ENCODE measurements at places on chromosomes 2 and 18.

GRCh38 chr18:36372903-36373311 lies 75.4 kb downstream of the FHOD3 start:
- DNase-seq, result no peak

DNA sequence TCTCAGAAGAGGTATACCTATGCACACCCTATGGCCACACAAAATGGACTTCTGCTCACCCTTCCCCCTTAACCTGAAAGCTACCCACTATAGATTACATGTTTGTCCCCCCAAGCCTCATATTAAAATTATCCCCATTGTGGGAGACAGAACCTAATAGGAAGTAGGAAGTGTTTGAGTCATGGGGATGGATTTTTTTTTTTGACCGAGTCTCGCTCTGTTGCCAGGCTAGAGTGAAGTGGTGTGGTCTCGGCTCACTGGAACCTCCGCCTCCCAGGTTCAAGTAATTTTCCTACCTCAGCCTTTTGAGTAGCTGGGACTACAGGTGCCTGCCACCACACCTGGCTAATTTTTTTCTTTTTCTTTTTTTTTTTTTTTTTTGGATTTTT lies 98.6 kb downstream of the MREG start:
- no peak for DNase-seq

- DNase-seq, result no peak
These were observed 13.7 kb downstream of the GEMIN6 start for GRCh38 chr2:38791744-38792143.

- DNase-seq, result no peak
These were observed 56.3 kb downstream of the SRBD1 start for GRCh38 chr2:45554742-45555140.

GRCh38 chr2:138277062-138277461 lies 224.5 kb upstream of the SPOPL start:
- no peak for DNase-seq

DNA sequence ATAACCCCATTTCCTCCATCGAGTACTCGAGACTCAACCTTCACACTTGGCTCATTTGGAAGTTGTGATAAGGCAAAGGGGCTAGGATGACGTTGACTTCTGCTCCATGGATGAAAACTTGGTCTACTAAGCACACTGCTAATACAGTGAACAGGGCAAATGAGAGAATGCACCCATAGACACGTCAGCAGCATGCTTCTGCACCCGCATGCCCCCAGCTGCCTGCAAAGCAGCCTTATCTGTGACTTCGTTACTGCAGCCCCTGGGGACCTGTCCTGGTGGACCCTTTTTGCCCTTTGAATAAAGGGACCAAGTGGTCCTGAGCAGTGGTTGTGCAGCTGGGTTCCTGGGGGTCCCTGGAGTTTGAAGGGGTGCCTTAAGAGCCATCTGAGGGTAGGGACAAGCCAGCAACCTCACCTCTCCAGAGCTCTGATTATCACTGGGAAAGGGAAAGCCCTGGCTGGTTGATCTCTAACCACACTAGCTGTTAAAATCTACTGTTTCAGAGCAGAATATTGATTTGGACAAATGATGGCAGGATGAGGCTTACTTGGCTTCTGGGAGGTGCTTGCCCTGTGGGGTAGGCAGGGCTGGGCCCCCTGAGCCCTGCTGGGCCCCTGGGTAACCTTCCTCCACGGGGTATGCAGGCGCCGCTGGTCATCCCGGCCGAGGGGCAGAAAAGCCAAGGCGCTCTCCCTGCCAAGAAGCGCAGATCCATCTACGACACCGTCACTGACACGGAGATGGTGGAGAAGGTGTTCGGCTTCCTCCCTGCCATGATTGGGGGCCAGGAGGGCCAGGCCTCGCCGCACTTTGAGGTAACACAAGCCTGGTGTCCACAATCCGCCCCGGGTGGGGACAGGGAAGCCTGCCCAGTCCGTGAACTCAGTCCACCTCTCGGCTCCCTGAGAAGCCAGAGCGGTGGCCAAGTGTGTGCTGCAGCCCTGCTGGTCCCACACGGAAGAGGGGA lies 37.6 kb upstream of the GPR17 start:
- DNase-seq, result no peak

DNA sequence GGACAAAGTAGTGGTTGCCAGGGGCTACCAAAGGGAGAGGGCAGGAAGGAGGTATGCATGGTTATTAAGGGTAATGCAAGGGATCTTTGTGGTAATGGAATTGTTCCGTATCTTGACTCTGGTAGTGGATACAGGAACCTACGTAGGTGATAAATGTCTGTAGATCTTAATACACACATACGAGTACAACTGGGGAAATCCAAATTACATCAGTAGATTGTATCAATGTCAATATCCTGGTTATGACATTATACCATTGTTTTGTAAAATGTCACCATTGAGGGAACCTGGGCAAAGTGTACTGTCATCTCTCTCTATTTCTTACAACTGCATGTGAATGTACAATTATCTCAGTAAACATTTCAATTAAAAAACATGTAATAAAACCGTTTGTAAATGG lies 56.2 kb downstream of the ALPK2 start:
- DNase-seq, result no peak

DNA sequence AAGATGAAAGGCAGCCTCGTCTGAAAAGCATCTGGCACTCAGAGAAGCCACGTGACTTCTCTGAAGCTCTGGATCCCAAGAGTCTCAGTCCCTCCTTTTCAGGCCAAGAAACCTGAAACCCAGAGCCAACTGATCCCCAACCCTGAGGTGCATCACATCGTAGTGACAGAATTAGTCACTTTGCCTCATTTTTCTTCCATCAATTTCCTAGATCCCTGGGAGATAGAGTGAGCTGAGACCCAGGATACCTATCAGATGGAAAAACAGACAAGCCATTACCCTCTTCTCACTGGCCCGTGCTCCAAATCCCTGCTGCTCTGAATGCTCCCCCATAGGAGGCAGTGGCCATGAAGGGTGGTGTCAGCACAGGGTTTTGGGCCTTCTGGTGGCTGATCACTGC lies 113.1 kb downstream of the ALK start:
- DNase-seq, result no peak

DNA sequence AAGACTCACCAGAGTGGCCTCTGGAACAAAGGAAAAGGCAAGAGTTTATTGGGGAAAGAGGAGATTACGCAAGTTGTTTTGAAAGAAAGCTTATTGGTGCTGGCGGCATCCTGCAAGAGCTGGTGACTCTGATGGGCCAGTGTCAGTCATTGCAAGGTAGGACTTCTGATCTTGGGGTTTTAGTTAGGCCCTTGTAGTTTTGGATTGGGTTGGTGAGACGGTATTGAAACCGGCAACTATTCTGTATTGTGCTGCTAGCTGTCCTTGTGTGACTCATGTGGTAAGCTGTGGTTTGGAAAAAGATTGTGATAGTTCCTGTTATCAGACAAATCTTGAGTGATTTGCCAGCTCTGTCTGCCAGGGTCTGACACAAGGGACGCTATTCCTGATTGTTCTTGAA lies 159.1 kb upstream of the PIEZO2 start:
- DNase-seq, result no peak

DNA sequence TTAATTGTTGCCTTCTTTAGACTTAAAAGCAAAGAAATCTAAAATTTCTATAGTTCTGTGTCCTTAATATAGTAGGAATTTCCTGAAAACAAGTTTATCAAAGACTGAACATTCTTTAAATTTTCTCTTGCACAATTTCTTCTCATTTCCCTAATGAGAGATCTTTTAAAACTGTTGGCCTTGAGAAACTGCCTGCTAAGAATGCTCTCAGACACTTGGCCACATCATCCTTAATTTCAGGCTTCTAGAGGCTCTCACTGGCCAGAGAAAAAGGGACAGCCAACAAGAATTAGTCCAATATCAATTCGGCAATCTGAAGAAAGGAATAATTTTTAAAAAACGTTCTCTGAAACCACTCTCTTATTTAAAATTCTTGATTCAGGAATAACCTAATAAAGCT lies 167.0 kb upstream of the CREB1 start:
- DNase-seq, result no peak

GRCh38 chr18:47587587-47587986 lies 336.1 kb upstream of the SKOR2 start:
- DNase-seq, result no peak

GRCh38 chr2:235149240-235149659 lies 197.4 kb downstream of the SH3BP4 start:
- no peak for DNase-seq

GRCh38 chr18:61554117-61554776 lies 221.0 kb downstream of the CDH20 start:
- DNase-seq, result no peak

- no peak for DNase-seq
These were observed 70.2 kb downstream of the AOX1 start for GRCh38 chr2:200655918-200656580.

GRCh38 chr2:172470958-172471922 lies 43.9 kb downstream of the ITGA6 start:
- no peak for DNase-seq

GRCh38 chr2:45156605-45157004 lies 147.4 kb upstream of the SIX2 start:
- DNase-seq, result no peak

- no peak for DNase-seq
These were observed 25.4 kb upstream of the ST3GAL5 start for GRCh38 chr2:85913884-85914881.

DNA sequence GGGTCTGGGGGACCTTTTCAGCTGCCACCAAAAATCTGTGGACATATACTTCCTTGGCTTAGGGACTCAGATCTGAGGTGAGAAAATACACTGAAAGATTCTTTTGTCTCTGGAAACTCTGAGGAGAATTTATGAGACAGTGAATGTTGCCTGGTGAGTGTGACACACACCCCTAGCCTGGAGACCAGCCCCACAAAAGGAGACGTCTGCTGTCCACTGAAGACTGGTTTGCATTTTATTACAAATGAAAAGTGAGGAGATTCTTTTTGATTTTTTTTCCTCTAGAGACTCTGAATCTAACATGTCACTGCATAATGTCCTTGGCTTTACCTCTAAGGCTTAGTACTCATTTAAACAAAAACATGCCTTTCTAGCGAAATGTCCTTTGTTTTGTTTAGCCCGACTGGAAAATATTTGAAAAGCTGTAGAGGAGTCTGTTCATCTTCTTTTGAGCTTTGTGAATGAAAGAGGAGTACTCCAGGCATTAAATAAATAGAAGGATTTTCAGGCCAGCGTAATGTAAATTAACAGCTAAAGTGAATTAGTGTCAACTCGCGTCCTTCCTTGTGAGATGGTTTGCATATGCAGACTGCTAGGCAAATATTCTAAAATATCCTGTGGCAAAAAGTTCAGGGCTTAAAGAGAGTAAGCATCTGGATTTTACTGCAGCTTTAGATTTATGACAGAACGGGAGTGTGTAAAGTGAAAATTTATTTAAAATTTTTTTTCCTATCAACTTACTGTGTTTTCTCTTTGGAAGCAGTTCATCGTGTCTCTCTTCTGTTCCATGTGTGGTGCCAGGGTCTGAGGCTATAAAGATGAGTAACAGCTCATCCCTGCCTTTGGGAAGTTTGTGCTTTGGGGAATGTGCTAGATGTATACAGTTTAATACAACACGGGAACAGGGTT lies 125.4 kb downstream of the VWA3B start:
- DNase-seq, result no peak

DNA sequence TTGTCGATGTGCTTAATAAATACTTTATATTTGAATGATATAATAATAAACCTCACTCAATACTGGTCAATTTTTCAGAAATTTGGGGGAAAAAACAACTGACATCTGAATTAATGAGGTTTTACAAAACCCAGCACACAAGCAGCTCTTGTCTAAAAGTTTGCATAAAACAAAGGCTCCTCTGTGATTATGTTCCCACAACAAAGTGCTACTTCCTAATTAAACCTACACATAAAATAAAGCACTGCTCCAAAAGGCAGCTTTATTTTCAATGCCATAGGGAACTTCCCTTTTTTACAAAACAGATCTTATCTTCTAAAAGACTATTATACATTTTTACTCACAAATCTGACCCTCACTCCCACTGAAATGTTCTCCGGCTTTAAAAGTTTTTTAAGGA lies 47.1 kb downstream of the LAMA1 start:
- no peak for DNase-seq

DNA sequence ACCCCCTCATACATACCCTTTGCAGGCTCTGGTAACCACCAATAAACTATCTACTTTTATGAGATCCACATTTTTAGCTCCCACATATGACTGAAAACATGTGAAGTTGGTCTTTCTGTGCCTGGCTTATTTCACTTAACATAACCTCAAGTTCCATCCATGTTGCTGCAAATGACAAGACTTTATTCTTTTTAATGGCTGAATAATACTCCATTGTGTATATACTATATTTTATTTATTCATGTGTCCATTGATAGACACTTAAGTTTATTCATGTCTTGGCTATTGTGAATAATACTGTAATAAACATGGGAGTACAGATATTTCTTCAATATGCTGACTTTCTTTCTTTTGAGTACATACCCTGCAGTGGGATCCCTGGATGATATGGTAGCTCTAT lies 45.9 kb downstream of the SCN7A start:
- no peak for DNase-seq

DNA sequence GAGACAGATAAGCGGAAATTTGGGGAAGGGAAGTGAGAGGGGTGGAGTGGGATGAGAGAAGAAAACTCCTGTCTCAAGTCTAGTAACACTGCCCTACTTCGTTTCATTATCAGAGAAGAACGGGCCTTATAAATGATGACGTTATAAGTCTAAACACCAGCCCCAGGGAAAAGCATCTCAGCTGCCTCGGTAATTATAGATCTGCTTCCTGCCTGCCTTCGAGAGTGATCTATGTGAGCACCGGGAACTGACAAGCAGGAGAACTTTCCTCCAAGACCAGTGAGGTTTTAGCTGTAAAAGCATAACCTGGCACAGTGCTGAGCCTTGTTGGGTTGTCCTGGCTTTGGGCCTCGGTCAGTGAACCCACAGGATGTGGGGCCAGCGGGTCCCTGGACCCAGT lies 227.9 kb upstream of the SIX2 start:
- no peak for DNase-seq

DNA sequence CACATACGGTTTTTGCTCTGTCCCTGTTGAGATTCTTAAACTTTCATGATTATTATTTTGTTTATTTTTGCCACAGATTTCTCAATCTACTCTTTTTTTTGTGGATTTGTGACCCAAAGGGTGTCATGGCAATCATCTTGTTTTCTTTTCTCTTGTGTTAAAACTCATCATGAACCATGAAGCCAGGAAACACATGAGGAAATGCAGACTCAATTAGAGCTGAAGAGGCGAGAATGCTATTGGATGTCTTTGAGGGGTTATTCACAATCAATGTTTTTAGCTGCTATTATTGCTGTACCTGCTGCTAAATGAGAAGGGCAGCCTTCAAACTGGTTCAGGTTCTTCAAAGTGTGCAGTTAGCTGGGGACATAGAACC lies 99.5 kb upstream of the MMADHC start:
- DNase-seq, result no peak

Data from activated CD8-positive, alpha-beta memory T cell treated with anti-CD3 and anti-CD28 coated beads for 48 hours (primary cell).